Mesenteric fat pad (tissue), 1 donor: ENCODE measurements at places on chromosomes 12 and 14. TPM values are rescaled to one million over a fixed set of nuclear protein-coding genes. Genes with fewer than 3 reads are reported as not detected.

The SLC6A15 gene
- not detected for total RNA-seq

DNA sequence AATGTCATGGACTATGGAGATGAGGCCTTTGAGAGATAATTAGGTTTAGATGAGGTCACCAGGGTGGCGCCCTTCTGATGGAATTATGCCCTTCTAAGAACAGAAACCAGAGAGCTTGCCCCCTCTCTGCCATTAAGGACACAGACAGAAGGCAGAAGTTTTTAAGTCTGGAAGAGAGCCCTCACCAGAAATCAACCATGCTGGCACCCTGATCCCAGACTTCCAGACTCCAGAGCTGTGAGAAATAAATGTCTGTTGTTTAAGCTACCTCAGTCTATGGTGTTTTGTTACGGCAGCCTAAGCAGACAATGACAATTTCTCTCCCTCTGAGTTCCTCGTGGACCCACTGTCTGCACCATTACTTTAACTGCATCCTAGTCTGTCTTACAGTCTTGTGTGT is 382.0 kb downstream of the GXYLT1 start:
- no peak for DNase-seq

DNA sequence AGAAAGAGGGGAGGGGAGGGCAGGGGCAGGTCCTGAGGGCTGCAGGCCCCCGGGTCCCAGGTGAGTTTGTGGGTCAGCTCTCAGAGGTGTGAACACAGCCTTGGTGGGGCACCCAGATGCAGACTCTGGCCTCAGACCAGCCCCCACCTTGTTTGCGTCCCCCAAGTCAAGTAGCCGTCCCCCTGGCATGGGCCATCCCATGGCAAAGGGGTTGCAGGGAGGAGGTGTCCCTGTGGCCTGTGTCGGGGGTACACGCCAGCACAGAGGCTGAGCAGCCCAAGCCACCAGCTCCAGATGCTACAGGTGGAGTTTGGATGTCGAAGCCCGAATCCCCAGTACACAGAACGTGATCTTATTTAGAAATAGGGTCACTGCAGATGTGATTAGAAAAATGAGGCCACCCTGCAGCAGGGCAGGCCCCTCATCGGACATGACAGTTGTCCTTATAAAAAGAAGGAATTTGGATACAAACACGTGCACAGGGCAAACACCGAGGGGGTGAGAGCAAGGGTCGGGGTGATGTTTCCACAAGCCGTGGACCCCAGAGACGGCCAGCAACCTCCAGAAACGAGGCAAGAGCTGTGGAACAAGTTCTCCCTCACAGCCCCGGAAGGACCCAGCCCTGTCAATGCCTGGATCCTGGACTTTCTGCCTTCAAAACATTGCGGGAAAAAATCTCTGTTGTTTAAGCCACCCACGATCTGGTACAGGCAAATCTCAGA is 141.2 kb upstream of the C14orf180 start:
- peak; percentile 81 for DNase-seq

The CLEC14A gene
- total RNA-seq, result 35.6 TPM

DNA sequence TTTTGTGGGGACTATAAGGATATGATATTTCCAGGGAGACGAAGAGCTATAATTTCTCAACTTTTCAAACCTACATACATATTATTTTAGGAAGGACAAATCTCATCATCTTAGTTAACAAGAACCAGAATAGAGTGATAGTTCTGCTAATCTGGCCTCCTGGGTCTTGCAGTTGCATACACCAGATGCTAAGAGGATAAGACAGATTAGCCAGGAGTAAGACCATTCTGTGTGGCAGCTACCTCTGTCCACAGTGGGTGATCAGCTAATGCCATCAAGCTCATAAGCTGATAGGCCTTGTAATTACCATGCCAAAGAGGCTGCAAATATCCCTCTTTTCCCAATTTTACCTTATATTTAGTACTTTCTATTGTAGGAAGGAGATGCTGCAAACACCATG is 776.8 kb downstream of the NRXN3 start:
- no peak for DNase-seq

DNA sequence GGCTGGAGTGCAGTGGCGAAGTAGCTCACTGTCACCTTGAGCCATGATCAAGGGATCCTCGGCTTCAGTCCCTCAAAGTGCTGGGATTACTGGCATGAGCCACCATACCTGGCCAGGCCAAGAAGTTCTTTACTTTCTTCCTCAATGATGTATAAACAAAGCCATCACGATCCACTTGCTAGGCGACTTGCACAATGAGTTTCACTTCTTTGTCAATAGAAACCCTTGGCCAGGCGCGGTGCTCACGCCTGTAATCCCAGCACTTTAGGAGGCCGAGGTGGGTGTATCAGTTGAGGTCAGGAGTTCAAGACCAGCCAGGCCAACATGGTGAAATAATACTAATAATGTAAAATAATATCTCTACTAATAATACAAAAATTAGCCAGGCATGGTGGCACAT is 14.4 kb upstream of the SPSB2 start:
- no peak for DNase-seq

- no peak for DNase-seq
Observed at GRCh38 chr14:91284146-91284790, 39.8 kb upstream of the GPR68 start.

- DNase-seq, result no peak
Observed at GRCh38 chr12:26268841-26269561, 73.6 kb downstream of the SSPN start.

The TNFRSF1A gene
- total RNA-seq, result 264 TPM

The TSPAN11 gene
- 1.4 TPM for total RNA-seq

The GLT8D2 gene
- total RNA-seq, result 6.3 TPM

DNA sequence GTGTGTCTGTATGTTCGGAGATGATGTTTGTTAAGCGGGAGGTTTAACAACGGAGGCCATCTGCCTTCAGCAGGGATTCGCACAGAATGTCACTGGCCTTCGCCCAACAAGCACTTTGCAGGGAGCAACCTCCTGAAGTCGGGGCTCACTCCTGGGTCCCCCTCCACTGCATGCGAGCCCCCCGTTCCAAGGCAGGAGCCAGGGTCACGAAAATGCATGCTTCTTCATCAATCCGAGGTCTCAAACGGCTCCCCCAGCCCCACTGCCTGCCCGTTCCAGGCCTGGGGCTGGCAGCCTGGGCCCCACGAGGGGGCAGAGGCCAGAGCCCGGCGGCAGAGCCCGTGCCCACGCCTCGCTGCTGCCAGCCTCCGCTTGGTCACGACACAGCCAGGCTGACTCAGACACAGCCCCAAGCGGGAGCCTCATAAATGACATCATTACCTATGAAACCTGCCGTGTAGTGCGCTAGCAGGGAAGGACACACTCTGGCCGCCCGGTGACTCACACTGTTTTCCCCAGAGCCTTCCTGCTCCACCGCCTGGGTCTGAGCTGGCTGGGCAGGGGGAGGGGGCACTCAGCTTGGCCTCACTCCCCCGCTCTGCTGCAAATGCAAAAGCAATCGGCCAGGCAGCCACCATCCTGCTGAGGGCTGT is 169.5 kb upstream of the RTL1 start:
- peak; percentile 89 for DNase-seq

DNA sequence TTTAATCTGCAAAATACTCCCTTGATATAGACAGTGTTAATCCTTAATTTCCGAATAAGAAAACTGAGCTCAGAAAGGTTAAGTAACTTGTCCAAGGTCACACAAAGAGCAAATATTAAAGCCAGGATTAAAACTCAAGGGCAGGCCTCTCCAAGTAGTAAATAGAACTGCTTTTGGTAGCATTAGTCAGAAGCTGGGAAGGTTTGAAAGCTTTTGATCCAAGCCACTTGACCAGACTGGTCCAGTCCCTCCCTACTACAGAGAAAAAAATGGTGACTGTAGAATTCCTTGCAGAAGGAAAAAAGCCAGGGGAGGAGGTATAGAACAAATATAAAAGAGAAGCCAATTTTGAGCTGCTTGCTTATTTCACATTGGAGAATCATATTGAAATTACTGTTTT is 111.5 kb downstream of the NT5DC3 start:
- DNase-seq, result no peak

The GDF3 gene
- total RNA-seq, result 0.26 TPM

GRCh38 chr12:49703647-49704137 is 3.5 kb downstream of the FMNL3 start:
- no peak for DNase-seq

GRCh38 chr12:113794774-113795173 is 171.4 kb downstream of the RBM19 start:
- no peak for DNase-seq

The KRT1 gene
- total RNA-seq, result not detected
